ACHN (cell line): ENCODE measurements at places on chromosomes 3 and 15.

GRCh38 chr15:64157599-64158125 lies 5.2 kb downstream of the PPIB start:
- no peak for DNase-seq

GRCh38 chr15:69499521-69500211 lies 47.0 kb downstream of the RPLP1 start:
- no peak for DNase-seq

- DNase-seq, result no peak
Measured at GRCh38 chr3:129313415-129313664, 34.7 kb downstream of the HMCES start.

DNA sequence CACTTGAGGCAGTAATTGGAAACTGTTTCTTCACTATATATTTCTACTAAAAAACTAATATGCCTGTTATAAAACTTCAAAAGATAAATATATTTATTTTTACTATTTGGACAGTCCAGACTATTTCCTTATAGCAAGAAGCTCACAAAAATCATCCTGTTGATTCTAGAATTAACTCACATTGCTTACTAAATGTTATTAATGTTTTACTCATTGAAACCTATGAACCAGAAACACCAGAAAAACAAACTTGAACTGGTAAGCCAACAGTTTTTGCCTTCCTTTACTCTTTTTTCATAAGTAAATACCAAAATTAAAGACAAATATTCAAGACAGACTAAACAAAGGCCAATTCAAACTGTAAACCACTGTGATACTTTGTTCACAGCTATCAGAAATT lies 26.4 kb downstream of the TOMM70 start:
- DNase-seq, result no peak

DNA sequence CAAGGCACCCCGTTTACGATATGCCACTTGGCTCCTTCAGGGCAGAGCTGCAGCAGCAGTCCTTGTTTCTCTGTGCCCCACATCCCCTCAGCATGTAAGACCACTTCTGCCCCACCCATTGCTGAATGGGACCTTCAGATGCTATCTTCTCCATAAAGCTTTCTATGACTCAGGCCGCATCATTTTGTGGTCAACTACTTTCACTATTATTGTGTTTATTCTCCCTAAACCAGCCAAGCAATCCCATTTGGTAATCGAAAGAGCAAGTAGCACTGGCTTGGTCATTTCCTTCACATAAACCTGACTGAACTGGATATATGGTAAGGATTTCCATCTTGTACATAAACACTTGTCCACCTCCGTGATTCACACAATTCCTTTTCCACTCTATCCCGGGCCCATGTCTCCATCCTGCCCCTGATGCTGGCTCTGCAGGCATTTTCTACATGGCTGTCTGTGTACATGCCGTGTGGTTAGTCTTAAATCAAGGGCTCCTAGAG lies 25.7 kb downstream of the LIPC start:
- peak; percentile 39 for DNase-seq

DNA sequence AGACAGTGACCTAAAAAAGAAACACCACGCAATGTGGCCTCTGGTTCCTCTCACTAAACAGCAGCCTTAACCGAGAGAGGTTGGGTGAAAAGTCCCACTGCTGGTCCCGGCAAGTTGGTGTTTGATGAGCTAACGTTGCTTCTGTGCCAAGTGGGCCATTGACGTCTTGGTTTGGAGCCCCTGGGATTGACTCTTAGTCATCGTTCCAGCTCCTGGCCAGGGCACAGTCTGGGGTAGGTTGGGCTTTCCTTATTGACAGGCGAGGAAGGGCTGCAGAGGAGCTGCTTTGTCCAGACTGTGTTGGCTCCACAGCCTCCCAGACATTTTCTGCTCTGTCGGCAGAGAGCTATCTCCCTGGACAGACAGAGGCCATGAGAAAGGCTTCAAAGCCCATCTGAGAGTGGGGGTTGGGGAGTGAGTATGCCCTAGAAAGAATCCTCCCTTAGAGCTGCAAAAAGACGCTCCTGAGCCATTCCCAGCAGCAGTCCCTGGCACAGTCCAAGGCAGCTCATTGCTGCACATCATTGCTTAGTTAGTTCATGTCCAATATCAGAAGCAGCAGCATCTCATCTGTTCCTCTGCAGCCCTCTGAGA lies 28.6 kb upstream of the C3orf80 start:
- DNase-seq, result no peak

GRCh38 chr15:58932710-58933280 lies 684 bp downstream of the SLTM start:
- peak; percentile 30 for DNase-seq

DNA sequence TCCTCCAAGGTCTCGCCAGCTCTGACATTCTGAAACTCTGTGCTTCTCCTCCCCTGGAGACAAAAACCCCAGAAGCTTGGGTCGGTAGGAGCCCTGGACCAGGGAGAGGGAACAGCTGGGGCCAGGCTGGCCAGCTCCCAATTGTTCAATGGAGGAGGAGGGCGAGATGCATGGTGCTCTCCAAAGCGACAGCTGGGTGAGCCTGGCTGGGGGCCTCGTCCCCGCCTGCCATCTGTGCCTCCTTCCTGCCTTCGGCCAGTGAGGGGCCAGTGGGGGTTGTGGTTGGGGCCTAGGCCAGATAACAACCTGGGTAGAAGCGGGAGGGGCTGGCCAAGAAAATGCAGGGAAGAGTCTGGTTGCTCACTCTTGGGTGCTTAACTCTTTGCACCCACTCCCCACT lies 79.4 kb downstream of the CORO2B start:
- DNase-seq, result no peak

- DNase-seq, result no peak
Measured at GRCh38 chr3:4735243-4735642, 242.1 kb downstream of the ITPR1 start.

GRCh38 chr15:75532413-75533250 lies 46.5 kb downstream of the PTPN9 start:
- DNase-seq, result peak; percentile 66
